ENCODE measurements at places on chromosomes 1 and 21.
A peak's percentile ranks its signal among the peaks of the same experiment; 100 is the strongest.

- no peak for DNase-seq
Observed at GRCh38 chr21:35614396-35614921, 445.9 kb downstream of the SETD4 start.

DNA sequence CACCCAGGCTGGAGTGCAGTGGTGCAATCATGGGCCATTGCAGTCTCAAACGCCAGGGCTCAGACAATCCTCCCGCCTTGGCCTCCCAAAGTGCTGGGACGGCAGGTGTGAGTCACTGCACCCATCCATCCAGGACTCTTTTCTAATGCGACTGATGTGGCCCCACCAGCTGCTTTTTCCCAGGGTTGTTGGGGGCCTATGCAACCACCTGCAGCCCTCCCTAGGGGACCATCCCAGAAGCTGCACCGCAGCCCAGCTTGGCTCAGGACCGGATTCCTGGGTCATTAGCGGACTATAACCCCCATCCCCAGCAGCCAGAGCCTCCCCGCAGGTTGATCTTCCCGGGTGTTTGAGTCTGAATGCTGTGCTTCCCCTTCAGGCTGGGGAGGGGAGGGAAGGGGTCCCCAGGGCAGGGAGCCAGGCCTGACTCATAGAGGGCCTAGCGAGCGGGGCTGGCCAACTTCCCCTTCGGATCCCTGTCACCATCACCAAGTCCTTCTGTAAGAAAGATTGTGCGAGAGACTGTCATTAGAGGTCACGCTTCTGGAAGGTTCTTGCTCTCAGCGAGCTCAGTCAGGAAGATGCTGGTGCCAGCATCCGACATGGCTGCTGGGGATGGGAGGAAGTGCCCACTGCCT, 108.7 kb upstream of the ACTRT2 start:
- DNase-seq = no peak

DNA sequence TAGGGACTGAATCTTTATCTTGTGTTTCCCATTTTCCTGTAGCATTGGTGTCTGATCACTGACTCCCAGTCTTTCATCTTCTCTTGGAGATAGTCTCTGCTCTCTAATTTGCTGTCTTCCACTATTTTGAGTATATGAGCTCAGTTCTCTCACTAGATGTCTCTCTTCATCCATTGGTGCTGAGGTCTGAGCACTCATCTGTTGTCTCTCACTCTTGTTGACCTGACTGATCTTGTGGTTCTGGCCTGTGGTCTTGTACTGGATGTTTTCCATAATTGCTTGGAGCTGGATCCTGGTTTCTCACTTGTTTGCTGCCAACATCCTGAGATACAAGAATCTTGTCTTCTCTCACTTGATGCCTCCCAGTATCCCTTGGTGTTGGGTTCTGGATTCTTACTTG, 25.1 kb upstream of the S100A11 start:
- no peak for DNase-seq

DNA sequence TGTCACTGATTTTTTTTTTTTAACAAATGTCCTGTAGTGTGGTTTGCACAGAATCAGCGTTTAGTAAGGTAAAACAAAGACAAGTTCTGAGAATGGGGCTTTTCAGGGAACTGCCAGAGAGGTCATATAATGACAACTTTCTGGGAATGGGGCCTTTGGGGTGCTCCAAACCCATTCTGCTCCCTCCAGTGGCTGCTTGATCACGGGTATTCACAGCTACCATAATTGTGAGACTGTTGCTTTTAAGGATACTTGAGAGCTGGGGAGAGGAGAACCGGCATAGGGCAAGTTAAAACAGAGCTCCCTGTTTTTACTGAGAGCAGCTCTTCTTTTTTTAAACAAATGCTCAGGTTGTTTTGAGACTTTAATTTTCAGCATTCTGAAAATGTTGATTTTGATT, 48.2 kb downstream of the CYP2J2 start:
- no peak for DNase-seq

GRCh38 chr1:112296908-112297307, 99.1 kb upstream of the CTTNBP2NL start:
- DNase-seq = no peak

DNA sequence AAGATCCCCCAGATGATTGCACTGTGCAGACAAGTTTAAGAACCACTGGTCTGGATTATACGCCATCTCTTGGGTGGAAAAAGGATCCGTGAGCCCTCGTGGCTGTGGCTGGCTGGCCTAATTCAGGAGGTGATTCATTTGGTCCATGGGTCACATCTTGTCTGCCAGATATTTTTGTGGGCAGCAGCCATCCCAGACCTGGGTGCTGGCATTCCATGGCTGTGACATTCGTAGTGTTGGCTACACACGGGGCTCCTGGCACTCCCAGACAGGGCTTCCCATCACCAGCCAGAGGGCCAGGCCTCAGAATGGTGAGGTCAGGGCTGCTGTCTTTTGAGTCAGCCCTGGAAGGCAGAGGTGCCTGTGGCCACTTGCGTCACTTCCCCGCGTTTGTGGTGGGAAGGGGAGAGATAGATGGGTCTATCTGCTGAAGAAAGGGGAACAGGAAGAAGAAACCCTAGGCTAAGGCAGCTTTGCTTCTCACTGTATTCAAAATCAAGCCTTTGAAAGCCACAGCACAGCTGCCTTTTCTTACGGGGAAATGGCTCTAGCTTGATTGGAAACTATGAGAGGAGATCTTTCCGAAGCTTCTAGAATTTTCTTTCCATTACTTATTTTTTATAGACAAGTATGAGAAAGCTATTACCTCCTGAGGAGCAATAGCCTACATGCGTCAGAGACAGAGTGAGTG, 32.4 kb downstream of the EIF2D start:
- no peak for DNase-seq

- peak; percentile 53 for DNase-seq
Observed at GRCh38 chr1:52927212-52928014, at the start of gene SCP2. Gene SCP2 (plus strand): TSS chr1:52927276. CDS start chr1:52927397, 121 bp downstream.

GRCh38 chr21:18663663-18664062, 260.1 kb upstream of the TMPRSS15 start:
- no peak for DNase-seq

- DNase-seq = no peak
Observed at GRCh38 chr1:160429125-160429561, 28.8 kb downstream of the VANGL2 start.

- DNase-seq = no peak
Observed at GRCh38 chr1:58796416-58796815, 12.6 kb upstream of the JUN start.

- DNase-seq = no peak
Observed at GRCh38 chr1:6285336-6285735, 24.4 kb upstream of the GPR153 start.
